Stimulated activated CD8-positive, alpha-beta memory T cell treated with anti-CD3 and anti-CD28 coated beads, Interleukin-7, amount 100 ng/mL, for 1 hour (primary cell): ENCODE measurements at places on chromosomes 3 and 15.

DNA sequence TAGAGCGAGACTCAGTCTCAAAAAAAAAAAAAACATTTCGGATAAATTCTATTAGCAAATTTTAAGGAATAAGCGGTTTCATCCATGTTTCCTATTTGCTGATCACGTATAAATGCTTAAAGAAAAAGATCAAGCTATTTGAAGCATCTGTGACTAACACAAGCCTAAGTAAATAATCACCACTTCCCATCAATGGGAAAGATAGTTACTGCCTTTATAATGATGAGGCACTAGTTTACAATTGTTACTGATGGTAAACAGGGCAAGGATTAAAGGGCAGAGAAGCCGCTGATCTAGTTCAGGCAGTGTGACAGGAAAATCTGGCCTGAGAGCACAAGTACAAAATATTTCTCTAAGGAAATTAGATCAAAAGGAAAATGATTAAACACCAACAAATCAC, 13.7 kb downstream of the CLPX start:
- DNase-seq = no peak

DNA sequence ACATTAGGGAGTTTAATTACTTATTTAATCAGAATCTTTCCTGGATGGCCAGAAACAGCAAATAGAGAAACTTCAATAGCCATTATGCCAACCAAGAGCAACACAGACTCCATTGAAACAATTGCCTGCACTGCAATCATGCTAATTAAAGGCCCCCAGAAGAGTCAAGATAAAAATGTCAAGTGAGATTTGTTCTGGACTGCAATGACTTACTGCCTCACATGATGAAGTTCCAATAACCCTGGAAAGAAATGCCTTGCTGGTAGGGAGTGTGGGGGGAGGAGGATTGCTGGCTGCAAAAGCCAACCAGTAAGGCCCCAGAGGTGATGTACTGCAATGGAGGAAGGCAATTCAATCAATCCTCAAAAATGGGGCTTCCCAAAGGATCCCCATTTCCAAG, 257.9 kb downstream of the NTRK3 start:
- DNase-seq = no peak

GRCh38 chr15:65645392-65645791, 23.7 kb downstream of the SLC24A1 start:
- no peak for DNase-seq

DNA sequence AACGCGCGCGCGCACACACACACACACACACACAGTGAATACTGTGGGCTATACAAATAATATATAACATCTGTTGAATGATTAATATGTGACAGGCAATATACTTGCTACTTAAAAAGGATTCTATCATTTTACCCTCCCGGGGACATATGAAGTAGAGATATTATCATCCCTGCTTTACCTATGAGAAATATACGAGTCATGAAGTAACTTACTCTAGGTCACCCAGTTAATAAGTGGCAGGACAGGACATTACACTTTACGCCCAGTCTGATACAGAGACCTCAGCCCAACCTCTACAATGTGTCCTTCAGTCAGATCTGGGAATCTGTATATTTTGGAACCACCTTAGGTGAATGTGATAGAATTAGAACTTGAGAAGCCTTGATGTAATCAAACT, 55.4 kb downstream of the CCDC54 start:
- no peak for DNase-seq

DNA sequence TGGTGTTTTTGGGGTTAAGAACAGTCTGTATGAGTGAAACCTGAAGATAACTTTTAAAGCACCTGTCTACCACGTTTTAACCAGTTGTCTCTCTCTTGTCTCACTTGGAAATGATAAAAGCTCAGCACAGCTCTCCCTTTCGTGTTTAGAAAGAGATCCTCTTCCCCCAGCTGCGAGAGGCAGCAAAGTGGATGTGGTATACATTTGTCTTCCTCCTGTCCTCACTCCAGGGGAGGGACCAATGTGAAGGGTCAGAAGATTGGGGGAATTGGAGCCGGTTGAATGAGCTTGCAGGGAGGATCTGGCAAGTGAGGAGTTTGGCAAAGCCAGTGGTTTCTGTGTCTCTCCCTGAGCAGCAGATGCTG, 14.6 kb downstream of the SMAD6 start:
- no peak for DNase-seq

GRCh38 chr15:95298729-95299128, 1031.8 kb upstream of the NR2F2 start:
- DNase-seq = no peak

GRCh38 chr3:150759319-150759718, 3.6 kb downstream of the SIAH2 start:
- DNase-seq = no peak

GRCh38 chr3:111333642-111334041, 208.4 kb upstream of the CD96 start:
- no peak for DNase-seq

GRCh38 chr3:48661501-48662144, 1.1 kb downstream of the CELSR3 start:
- DNase-seq = peak; percentile 61

- DNase-seq = no peak
Observed at GRCh38 chr15:74655424-74655823, 39.8 kb downstream of the CLK3 start.

DNA sequence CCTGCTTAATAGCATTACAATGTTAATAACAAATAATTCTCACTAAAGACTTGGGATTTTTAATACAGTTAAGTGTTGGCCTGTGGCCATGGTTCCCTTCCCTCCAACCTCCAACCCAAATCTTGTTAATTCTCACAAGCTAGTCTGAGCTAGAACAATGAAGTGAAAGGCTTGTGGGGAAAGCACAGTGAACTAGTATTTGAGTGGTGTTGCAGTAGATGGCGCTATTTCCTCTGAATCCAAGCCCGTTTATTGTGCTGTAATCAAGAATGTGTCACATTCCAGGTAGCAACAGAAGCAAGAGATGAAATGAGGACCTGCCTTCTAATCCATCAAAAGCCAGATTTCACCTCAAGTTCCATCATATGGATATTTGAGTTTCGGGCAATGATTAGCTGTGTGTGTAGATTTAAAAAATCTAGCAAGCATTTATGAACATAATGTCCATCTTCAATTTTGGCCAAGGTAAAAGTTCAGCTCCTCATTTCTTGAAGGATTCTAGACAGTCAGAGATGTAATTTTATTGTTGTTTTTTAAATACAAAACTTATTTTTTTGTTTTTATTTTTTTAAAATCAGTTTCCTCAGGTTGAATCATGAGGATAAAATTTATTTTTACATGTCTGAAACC, 160.7 kb downstream of the SQOR start:
- no peak for DNase-seq

- no peak for DNase-seq
Observed at GRCh38 chr15:88331291-88331690, 74.8 kb upstream of the NTRK3 start.

DNA sequence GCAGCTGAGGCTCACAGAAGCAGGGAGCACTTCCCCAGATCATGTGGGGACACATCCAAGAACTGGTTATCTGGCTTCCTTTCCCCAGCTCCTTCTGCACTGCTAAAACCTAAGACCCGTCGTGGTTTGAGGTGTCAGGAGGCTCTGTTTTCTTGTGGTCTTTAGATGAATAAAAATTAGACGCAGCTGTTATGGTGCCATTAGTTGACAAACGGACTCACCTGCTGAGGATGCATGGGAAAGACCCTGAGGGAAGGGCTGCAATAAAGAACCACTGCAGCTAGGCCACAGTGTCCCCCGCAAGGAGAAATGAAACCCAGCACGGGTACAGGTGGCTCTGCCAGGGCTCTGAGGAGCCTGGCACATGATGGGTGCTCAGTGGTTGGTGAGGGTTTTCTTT, 99.4 kb downstream of the IQSEC1 start:
- DNase-seq = no peak

GRCh38 chr3:161163297-161163696, 57.8 kb upstream of the NMD3 start:
- no peak for DNase-seq

DNA sequence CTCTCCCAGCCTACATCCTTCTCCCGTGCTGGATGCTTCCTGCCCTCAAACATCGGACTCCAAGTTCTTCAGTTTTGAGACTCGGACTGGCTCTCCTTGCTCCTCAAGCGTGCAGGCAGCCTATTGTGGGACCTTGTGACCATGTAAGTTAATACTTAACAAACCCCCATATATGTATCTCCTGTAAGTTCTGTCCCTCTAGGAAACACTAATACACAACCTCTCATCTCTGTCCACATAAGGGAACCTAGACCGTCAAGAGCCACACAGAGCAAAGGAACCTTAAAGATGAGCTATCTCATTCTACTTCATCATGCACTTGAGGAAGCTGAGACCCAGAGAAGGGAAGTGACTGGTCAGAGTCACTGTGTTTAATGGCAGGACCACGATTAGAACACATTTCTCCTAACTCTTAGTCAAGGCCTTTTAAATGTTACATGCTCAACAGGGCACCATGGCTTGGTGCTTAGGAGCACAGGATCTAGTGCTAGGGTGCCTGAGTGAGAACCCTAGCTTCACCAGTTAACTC, 50.3 kb downstream of the NPTN start:
- no peak for DNase-seq

- no peak for DNase-seq
Observed at GRCh38 chr15:71011503-71012155, 103.6 kb upstream of the THSD4 start.

GRCh38 chr3:66066963-66067617, 28.4 kb upstream of the MAGI1 start:
- DNase-seq = no peak

DNA sequence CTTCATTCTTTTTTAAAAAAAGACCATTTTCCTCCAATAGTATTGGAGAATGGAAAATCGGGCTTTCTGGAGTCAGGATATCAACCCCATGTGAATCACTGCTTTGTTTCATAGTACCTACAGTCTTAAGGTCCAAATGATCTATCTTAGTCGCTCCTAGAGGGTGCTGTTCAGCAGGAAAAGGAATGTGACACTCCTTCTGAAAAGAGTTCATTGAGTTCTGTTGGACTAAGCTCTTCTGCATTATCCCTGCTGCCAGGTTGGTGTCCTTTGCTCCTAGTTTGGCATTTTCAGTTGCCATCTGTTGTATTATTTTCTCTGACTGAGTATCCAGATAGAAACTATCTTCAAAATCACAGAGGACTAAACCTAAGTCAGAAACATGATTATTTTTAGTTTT, 57.2 kb downstream of the POLQ start:
- no peak for DNase-seq

GRCh38 chr3:47716656-47717055, 65.0 kb downstream of the SMARCC1 start:
- DNase-seq = no peak

- DNase-seq = peak; percentile 23
Observed at GRCh38 chr3:33787328-33788009, 11.0 kb upstream of the PDCD6IP start.

DNA sequence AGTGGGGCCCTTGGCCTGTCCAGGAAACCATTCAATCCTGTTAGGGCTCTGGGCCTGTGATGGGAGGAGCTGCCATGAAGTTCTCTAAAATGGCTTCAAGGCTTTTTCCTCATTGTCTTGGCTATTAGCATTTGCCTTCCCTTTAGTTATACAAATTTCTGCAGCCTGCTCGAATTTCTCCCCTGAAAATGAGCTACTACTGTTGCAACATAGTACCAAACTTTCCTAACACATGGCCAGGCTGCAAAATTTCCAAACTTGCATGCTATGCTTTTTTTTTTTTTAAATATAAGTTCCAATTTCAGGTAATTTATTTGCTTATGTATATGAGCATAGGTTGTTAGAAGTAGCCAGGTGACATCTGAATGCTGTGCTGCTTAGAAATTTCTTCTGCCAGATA, 560.8 kb upstream of the TBL1XR1 start:
- no peak for DNase-seq

DNA sequence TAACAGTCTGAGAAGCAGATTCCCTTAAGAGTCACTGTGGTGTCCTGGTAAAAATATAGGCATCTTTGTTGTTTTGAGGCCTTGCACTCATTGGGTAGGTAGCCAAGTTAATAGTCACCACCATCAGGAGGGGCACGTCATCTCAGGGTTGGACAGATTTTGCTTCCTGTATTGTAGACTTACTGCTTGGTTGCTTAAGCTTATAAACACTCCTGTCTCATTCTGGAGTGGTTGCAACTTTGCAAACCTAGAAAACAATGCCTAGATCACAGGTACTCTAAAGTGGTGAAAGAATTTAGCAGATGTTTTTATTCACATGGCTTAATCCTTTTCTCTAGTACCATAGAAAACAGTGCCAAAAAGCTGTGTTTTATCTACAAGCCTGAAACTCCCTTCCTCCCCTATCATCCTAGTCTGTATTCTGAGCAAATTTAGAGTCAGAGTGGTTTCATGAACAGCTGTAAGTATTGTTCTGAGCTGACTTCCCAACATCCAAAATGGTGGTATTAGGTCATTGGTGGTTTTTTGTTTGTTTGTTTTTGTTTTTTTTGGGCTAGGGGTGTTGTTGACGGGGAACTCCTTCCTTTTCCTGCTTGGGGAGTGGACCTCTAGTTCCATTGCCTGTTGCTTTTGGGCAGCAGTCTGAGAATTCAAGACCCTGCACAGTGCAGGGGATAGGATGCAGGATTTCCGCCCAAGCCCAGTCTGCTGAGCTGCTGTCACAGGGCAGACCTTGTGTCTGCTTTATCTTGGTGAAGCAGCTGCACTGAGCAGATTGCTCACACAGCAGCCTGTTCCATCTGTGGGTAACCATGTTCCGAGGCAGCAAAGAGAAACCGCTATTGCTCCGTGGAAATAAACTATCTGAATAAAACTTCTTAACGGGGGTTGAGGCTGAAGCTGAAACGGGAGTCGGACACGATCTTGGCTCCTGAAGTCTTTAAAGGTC, 202.0 kb downstream of the AKAP13 start:
- DNase-seq = peak; percentile 45

DNA sequence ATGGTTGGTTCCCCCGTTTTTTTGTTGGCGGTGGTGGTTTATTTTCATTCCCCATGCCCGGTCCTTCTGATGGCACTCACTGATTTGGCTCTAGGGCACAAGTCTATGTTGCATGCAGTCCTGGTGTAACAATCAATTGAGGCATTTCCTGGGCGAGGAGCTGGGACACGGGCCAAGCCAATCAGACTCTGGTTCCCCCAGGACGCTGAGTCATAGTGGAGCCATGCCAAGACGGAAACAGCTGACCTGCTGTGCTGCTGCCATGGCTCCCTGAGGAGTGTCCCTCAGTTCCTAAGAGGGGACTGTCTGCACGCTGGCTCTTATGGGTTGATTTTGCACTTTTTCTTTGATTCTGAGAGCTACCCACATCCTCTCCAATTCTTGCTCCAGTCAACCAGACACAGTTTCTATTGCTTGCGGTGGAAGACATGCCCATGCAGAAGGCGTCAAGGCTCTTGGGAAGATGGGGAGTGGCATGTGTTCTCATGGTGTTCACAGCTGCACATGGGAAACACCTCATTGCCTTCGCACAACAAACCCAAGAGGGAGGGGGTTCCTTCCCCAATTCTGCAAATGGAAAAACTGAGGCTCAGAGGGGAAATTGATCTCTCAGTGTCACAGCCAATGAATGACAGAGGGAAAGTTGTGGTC, 28.3 kb upstream of the ALDH1L1 start:
- DNase-seq = no peak

DNA sequence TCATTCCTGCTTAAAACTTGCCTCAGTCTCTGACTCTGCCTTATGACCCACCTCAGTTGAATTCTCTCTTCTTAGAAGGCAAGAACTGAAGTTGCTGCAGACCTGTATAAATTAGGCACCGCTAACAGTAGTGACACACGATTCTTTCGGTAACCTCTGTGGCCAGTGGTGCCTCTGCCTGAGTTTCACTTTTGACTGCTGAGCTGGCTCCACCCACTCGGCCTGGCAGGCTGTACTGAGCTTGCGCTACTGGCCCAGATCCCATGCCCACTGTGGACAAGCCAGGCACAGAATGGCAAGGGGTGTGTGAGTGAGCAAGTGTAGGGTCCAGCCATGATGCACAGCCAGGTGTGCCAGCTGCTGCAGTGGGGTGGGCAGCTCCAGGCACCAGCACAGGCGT, 19.1 kb upstream of the EIF1B start:
- no peak for DNase-seq
